Stimulated activated CD4-positive, alpha-beta T cell treated with anti-CD3 and anti-CD28 coated beads, Interleukin-4, amount 100 ng/mL, for 4 hours (primary cell): ENCODE measurements at places on chromosomes 5 and 9.

GRCh38 chr5:112649882-112650281, 87.8 kb upstream of the APC start:
- DNase-seq: no peak

DNA sequence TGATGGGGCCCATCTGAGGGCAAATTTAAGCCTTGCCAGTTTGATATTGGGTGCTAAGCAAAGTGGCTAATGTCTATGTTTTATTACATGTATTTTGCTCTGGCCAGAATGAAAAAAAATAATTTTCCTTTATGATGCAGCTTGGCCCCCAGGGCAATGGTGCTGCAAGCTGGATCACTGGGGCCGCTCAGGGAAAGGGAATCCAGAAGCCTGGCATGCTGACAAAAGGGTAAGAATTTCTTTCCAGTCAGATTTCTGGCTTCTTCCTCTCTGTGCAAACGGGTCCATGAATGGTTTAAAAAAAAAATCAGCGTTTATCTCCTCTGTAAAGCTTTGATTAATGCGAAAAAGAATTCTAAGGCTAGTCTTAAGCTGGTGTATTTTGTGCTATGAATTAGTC, 138.4 kb downstream of the MAPKAP1 start:
- DNase-seq: no peak

- DNase-seq: no peak
These were observed 23.4 kb downstream of the CEMIP2 start for GRCh38 chr9:71744754-71745521.

DNA sequence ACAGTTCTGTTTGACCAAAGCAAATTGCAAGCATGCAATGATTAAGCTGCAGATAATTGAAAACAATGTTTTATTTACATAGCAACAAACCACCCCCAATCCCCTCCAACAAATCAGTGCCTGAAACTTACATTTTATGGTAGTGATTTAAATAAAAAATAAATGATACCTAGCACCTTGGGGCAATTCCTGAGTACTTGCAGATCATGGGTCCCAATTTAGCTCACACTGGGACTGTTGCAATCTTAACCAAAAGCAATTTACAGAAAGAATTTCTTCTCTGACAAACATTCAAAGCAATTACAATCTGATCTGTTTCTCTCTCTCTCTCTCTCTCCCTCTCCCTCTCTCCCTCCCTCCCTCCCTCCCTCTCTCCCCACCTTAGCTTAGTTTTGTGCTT, 345.7 kb upstream of the PCSK5 start:
- no peak for DNase-seq

GRCh38 chr5:112010475-112010874, 253.5 kb upstream of the NREP start:
- no peak for DNase-seq
